ENCODE measurements at places on chromosomes 12 and 14.

GRCh38 chr14:93548102-93548843 lies 117.5 kb downstream of the UNC79 start:
- DNase-seq, result no peak

GRCh38 chr12:122058549-122059149 lies 19.9 kb upstream of the MLXIP start:
- no peak for DNase-seq

DNA sequence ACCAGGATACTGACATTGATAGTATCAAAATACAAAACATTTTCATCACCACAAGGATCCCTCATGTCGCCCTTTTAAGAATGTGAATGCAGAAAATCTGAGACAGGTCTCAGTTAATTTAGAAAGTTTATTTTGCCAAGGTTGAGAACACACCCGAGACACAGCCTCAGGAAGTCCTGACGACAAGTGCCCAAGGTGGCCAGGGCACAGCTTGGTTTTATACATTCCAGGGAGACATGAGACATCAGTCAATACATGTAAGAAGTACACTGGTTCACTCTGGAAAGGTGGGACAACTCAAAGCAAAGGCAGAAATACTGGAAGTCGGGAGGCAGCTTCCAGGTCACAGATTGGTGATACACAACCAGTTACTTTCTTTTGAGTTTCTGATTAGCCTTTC lies 235.2 kb upstream of the KRR1 start:
- DNase-seq, result no peak

- DNase-seq, result no peak
These were observed 5.5 kb upstream of the ITPK1 start for GRCh38 chr14:93121030-93121834.

DNA sequence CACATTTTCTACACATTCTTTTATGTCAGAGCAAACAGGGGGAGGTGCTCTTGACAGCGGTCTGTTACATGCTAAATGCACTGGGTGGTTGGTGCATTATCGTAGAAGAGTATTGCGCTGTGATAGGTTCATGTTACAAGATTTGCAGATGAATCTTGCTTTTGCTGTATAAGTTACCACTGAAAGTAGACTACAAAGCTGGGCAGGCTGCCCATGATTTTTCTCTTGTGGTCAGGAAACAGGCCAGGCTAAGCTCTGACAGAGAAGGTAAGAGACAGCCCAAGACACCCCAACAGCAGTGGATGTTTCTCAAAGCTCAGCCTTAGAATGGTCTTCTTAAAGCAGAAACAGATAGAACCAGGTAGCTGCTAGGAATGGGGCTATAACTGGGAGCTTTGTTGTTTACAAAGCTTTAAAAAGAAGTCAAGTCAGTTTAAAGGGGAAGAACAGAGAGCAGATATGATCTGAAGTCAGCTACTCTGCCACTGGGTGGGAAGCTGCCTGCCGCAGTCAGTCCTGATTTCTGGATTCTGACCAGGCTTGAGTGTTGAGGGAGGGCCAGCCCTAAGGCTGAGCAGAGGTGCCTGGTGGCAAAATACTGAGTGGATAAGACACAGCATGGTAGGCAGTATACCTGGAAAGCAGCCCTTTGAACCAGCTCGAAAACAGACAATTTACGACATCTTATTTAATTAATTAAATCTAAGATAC lies 9.4 kb downstream of the KCNA1 start:
- no peak for DNase-seq

- no peak for DNase-seq
These were observed 12.8 kb downstream of the CFAP73 start for GRCh38 chr12:113162102-113163029.

All from ureter (tissue), 1 donor.